ENCODE measurements at places on chromosomes 3 and 15.

DNA sequence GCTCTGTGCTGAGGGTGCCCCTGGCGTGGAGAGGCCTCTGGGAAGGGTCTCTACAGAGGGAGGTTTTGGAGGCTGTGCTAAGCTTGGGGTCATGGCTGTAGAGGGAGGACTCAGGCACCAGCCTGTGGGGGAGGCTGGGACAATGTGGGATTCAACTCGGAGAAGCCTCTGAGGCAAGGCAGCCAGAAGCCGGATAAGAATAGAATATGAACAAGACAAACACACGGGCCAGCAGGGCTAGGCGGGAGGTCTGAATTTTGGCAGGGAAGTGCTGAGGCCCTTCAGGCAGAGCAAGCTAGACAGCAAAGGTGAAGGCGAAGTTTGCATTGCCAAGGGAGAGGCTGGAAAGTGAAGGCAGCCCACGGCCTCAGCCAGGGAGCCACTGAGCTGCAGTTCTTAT lies 612.1 kb upstream of the NR2F2 start:
- DNase-seq = no peak

DNA sequence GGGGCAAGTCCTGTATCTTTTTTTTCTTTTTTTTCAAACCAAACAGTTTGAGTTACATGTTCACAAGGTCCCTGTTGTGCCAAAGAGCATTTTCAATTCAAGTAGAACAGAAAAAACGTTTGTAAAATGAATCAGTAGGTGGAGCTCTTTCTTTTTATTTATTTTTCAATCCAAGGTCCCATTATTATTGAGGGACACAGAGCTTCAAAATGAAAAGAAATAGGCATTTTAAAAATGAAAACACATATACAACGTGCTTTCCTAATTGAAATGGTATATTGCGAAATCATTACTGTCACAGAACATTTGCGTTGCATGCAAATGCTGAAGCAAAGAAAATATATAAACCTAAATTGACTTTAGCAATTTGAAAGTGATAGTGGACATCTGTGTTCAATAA lies 711.0 kb downstream of the MECOM start:
- no peak for DNase-seq

DNA sequence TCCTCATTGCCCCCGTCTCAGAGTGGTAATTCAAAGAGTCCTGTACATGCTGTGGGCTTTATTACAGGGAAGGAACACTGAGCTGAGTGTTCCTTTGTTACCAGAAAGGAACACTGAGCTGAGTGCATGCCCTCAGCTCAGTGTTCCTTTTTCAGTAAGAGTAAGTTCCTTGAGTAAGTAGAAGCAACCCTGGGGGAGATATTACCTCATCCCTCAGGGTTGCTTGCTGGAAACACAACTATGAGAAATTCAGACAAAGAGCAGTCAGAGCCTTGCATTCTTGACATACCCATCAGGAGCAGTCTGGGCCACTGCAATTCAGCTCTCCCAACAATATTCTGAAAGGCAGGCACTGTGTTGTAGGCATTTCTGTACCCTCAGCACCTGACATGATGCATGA lies 17.0 kb downstream of the CHRM5 start:
- no peak for DNase-seq

GRCh38 chr3:126321490-126321889 lies 35.7 kb downstream of the KLF15 start:
- no peak for DNase-seq

DNA sequence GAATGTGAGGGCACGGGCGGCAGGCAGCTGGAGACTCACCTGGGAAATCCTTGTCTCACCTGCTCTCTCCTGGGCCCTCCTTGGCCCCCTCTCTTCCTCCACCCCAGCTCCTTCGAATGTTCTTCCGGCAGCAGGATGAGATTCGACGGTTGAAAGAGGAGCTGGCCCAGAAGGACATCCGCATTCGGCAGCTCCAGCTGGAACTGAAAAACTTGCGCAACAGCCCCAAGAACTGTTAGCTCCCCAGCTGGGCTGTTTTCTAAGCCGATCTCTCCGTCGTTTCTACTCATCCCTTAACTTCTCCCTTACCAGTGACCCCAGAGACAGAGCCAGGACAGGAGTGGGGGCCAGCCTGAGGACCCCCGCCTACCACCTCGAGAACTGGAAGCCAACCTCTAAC lies 95.0 kb downstream of the ANP32A start:
- no peak for DNase-seq

- DNase-seq = no peak
Observed at GRCh38 chr15:73633991-73634495, 854 bp upstream of the NPTN start.

DNA sequence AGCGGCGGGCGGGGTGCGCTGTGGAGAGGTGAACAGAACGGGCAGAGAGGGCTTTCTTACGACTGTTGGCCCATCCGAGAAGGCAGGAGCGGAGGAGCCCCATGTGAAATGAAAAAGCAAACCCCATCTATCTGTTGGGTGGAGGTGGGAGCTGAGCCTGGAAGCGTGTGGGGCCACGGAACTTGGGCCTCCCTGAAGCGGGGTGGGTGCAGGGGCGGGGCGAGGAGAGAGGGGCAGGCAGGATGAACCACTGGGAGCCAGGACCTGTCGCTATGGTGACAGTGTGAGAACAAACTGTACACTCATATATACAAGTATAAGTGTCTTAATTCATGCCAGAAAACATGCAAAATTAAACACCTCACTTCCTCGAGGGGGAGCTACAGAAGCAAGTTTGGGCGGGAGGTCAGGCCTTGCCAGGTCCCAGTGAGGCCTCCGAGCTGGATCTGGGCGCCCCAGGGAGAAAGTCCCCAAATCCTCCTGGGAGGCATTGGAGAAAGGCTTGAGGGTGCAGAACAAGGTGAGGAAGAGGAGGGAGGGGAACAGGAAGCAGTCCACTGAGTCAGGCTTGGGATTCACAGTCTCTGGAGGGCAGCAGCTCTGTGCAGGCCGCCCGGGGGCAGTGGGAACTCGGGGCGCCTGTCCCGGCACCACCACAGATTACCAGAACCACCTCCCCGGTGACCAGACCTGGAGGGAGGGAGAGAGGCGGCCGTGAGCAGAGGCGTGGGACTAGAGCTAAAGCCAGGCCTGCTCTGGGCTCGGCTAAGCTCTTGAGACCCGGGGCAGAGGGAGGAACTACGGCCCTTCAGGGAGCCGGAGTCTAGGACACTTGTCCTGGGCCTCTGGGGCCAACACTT lies 34.8 kb downstream of the RBPMS2 start:
- no peak for DNase-seq

- DNase-seq = no peak
Observed at GRCh38 chr3:140341817-140342403, 336.0 kb upstream of the TRIM42 start.

- DNase-seq = no peak
Observed at GRCh38 chr3:45967724-45968123, 24.5 kb downstream of the CXCR6 start.

DNA sequence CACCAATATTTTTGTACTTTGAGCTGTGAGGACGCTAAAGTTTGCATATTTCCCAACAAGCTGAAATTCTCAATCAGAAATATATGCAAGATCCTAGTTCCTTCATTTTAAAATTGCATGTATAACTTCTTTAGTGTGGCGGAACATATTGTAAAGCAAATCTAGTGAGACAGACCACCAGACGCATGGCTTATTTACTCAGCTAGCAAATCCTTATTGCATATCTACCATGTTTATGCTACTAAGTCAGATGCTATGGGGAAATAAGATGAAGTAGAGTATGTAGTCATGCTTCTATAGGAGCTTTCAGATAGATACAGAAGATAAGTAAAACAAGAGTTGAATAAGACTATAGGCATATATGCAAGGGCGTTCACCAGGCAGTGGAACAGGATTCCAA lies 62.0 kb downstream of the C3orf70 start:
- no peak for DNase-seq

- no peak for DNase-seq
Observed at GRCh38 chr3:184538666-184539431, 22.7 kb upstream of the EPHB3 start.

DNA sequence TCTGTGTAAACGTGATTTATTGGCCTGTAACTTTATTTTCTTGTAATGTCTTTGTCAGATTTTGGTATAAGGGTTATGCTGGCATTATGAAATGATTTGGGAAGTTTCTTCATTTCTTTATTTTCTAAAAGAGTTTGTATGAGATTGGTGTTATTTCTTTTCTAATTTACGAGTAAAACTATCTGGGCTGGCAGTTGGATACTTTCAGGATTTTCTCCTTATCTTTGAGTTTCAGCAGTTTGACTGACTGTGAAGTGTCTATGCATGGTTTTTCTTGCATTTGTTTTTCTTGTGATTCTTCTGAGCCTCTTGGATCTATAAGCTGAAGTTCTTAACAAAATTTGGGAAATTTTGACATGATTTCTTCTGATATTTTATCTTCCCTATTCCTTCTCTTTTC lies 18.1 kb downstream of the ADGRG7 start:
- no peak for DNase-seq

GRCh38 chr3:148214705-148215104 lies 483.0 kb upstream of the AGTR1 start:
- no peak for DNase-seq

GRCh38 chr3:20225769-20226168 lies 39.8 kb upstream of the SGO1 start:
- DNase-seq = no peak

DNA sequence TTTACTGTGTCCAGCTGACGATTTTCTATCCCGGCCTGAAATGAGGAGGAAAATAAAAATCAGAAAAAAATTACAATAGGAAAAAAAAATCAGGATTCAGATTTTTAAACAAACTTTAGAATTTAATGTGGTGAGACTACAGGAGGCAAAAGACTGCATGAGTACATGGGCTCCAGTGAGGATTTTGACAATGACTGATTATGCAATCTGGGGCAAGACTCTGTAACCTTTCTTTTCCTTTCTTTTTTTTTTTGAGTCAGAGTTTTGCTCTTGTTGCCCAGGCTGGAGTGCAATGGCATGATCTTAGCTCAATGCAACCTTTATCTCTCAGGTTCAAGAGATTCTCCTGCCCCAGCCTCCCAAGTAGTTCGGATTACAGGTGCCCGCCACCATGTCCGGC lies 29.9 kb downstream of the SPG11 start:
- DNase-seq = no peak

DNA sequence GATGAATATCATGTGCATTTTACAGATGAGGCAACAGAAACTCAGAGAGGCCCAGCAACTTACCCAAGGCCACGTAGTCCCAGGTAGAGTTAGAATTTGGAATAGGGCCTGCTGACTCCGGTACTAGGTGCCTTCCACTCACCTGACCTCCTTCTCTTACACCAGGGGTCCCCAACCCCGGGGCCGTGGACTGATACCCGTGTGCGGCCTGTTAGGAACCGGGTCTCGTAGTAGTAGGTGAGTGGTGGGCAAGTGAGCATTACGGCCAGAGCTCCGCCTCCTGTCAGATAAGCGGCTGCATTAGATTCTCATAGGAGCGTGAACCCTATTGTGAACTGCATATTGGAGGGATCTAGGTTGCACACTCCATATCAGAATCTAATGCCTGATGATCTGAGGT lies 64.8 kb downstream of the SMAD3 start:
- no peak for DNase-seq

GRCh38 chr15:51374131-51374530 lies 32.7 kb downstream of the GLDN start:
- DNase-seq = no peak

DNA sequence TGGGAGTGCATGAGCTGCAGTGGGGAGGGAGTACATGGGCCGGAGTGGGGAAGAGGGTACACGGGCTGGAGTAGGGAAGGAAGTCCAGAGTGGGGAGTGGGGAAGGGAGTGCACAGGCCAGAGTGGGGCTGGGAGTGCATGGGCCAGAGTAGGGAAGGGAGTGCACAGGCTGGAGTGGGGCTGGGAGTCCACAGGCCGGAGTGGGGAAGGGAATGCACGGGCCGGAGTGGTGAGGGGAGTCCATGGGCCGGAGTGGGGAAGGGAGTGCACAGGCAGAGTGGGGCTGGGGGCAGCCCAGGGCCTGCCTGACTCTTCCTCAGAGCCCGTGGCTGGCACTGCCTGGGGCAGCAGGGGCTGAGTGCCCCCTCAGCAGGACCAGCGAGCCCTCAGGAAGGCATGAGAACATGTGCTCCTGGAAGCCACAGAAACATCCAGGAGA lies 40.7 kb downstream of the KLF15 start:
- DNase-seq = no peak

DNA sequence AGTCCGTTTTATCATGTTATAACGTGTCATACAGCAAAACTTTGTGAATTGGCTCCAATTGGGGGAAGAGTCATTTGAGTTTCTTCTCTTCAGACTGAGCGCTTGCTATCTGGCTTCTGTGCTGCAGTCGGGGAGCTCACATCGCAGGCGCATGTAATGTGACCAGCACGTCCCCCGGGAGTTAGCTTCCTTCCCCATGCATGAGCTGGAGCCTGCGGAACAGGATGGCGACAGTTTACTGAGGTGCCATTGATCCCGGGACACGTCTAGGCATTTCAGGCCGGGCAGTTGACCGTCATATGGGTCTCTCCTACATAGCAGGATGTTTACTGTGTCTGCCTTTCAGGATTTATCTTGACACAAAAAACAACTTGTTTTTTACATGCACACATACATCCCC lies 44.8 kb downstream of the CMTM8 start:
- DNase-seq = peak; percentile 41

DNA sequence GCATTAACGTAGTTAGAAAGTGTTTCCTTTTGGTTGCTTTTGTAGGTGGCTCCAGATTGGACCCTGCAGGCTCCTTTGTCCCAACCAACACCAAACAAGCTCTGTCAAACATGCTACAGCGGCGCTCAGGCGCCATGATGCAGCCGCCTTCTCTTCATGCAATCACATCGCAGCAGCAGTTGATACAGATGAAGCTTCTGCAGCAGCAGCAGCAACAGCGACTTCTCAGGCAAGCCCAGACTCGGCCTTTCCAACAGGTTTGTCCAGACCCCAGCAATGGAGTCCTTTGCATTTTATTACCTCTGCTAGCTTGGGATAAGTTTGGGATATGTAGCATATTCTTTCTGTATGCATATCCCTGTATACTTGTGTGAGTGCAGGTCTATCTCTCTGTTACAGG lies 10.1 kb upstream of the P2RY12 start:
- no peak for DNase-seq

DNA sequence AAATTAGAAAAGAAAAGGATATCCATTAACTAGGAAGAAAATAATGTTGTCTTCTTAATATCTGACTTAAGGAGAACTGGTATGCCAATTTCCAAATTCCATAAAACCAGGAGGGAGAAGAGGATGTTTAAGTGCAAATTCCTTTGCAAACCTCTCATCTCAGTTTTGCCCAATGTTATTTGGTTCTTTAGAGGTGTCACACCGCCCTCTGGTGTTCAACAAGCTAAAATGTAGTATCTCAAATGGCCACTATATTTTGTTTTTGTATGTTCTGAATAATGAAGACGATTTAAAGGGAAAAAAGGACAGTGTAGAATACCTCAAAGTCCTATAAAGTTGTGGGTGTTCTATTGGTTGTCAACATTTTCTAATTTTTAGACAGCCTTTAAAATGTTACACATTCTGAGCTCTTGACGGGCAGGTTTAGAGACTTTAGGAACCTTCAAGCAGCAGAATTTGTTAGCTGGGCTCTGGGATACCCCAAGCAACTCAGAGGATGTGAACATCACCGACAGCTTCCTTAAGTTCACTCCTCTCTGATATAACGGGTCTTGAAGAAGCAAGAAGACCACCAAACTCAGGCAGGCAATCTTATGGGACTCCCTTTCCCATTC lies 458.3 kb downstream of the MFSD1 start:
- no peak for DNase-seq

GRCh38 chr3:150158943-150159625 lies 188.4 kb upstream of the PFN2 start:
- no peak for DNase-seq

Measured in right kidney (tissue), 9 donors.